Esophagus mucosa (tissue), 1 donor: ENCODE measurements at places on chromosomes 1 and 21. TPM values are rescaled to one million over a fixed set of nuclear protein-coding genes. Genes with fewer than 3 reads are reported as not detected.

TRNP1 gene
- total RNA-seq: 75.0 TPM

GUCA2B gene
- total RNA-seq: not detected

PRAMEF27 gene
- not detected for total RNA-seq

TMEM52 gene
- 0.32 TPM for total RNA-seq

DNAJB4 gene
- 11.3 TPM for total RNA-seq

DNA sequence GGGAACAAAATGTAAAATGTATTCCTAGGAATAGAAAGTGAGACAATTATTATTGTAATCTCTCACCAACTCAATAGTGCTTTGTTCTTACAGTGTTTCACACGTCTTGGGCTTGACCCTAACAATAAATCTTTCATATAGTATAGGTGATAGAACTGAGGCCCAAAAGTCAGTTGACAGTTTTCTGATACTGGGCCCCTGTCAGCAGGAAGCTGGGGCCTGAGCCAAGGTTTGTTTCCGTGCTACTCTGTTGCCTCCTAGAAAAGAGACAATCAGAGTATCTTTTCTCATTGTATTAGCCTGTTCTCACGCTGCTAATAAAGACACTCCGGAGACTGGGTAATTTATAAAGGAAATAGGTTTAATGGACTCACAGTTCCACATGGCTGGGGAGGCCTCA is 5.0 kb downstream of the RRP1B start:
- no peak for ATAC-seq

DNA sequence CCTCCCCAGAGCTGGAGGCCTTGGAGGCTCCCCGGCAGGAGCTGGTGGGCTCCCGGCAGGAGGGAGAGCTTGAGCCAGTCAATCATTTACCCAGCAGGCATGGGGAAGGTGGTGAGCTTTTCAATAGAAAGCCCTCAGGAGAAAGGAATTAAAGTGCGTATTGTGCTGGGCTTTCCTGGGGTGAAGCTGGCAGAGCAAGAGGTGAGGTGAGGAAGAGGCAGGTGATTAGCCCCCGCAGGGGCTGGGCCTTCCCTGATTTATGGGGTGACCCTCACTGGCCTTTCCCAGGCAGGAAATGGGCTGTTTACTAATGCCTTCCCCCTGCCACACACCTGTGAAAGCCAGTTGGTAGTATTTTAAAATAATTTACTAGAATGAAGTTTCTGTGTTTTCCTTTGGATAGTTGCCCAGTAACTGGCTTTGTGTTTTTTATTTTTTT is 25.8 kb downstream of the CLDN14 start:
- no peak for ATAC-seq

DNA sequence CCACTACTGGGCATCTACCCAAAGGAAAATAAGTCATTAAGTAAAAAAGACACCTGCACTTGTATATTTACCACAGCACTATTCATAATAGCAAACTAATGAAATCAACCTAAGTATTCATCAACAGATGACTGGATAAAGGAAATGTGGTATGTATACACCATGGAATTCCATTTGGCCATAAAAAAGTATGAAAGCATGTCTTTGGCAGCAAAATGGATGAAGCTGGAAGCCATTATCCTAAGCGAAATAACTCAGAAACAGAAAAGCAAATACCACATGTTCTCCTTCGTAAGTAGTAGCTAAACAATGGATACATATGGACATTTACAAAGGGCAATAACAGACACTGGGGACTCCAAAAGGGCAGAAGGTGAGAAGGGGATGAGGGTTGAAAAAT is 485.7 kb upstream of the BRINP3 start:
- no peak for ATAC-seq

DNA sequence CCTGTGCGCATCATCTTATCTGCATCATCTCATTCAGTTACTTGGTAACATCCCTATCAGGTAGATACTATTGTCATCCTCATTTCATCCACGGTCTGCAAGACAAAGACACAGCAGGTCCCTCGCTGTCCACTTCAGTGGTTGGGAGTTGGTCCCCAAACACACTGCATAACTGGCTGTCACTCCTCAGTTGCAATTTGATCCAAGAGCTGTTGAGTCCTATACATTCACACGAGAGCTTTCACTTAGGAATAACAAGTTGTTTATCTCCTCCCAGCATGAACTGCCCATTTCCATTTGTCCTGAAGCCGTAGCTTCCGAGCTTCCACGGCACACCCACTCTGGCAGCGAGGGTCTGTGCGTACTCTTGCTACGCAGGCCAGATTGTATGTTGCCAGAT is 472.0 kb downstream of the CAMTA1 start:
- no peak for ATAC-seq

DNA sequence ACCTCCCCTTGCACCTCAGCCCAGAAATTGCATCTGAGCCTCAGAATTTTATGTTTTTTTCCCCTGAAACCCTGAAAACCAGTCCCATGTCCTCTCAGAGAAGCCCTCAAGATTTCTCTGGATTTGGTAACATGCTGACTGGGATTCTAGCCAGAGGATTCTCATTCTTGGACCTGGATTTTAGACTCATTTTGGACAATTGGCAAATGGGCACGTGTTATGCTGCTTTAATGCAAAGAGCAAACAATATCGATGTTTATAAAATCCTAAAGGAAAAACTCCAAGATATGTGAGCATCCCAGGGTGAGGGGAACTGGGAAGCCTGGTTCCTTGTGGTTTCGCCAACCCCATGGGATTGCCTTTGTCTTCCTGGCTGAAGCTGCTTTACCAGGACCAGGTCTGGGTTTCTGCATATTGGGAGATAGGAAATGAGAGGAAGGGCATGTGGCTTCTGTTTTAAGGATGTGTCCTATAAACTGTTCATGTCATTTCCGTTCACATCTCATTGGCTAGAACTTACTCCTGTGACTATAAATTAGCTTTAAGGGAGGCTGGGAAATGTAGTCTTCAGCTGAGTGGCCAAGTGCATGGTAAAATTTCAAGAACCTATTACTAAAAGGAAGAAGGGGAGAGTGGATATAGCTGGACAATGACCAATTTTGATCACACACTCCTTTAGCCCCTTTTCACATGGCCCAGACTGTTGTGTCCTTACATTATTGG is 27.2 kb upstream of the BCL10 start:
- ATAC-seq: no peak
